ENCODE measurements at places on chromosomes 7 and 10. TPM values are rescaled to one million over a fixed set of nuclear protein-coding genes. Genes with fewer than 3 reads are reported as not detected.

Gene TFR2
- not detected for total RNA-seq

Gene FXYD4
- total RNA-seq = not detected

Gene NEUROG3
- total RNA-seq = not detected

Gene SLC16A9
- total RNA-seq = 0.33 TPM

Gene CPA5
- not detected for total RNA-seq

Gene COL26A1
- not detected for total RNA-seq

Gene HABP2
- total RNA-seq = not detected

Gene HDAC9
- total RNA-seq = 33.3 TPM

All from heart right ventricle (tissue), 16 donors.